ENCODE measurements at places on chromosomes 2 and 18.

DNA sequence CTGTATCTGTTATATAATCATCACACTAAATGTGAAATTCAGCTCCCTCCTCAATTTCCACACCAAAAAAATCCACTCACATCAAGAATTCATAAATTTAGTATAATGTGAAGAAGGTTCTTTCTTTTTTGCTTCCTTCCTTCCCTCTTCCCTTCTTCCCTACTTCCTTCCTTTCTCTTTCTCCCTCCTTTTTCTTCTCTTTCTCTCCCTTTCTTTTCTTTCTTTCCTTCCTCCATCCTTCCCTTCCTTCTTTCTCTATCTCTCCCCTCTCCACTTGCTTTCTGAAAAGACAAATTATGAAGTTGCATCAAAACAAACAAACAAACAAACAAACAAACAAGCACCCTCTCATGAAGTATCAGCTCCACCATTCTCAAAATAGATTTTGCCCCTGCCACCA lies 290.0 kb downstream of the PDE11A start:
- DNase-seq = no peak

- peak; percentile 34 for DNase-seq
Measured at GRCh38 chr2:111117598-111118480, 2.9 kb upstream of the BCL2L11 start.

DNA sequence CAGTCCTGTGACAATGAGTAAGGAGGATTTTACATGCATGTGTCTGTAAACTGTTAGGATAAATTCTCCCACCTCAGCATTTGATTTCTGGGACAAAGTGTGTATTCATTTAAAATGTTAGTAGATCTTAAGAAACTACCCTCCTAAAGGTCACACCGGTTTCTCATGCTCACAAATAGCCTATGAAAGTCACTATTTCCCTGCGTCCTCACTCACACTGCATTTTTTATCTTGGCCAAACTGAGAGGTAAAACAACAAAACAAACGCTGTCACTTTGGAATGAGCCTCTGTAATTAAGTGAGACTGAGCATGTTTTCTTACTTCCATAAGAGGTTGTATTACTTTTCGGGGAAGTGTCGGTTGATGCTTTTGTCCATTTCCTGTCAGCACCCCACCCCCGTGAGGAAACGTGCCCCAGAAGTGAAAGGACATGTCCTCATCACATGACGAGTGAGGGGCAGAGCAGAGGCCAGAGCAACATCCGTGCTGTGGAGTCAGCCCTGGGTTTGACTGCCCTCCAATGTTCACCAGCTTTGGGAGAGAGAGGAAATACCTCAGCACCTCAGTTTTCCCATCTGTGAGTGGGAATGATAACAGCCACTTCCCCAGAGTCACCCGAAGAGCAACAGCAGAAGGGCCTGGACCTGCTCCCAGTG lies 3.1 kb downstream of the GYPC start:
- peak; percentile 72 for DNase-seq

DNA sequence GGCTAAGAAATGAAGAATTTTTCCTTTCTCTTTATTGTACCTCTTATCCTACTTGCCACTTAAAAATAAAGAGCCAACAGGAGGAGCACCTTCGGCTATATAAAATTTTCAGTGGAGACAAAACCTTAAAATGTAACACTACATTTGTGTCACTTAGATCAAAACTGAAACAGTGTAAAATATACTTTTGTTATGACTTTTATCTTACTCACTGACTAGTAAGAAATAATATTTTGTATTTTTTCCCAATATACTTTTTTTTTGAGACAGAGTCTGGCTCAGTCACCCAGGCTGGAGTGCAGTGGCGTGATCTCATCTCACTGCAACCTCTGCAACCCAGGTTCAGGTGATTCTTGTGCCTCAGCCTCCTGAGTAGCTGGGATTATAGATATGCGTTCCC lies 28.3 kb downstream of the KCNJ13 start:
- DNase-seq = no peak

GRCh38 chr2:54560146-54560881 lies 104.2 kb downstream of the SPTBN1 start:
- DNase-seq = peak; percentile 39

DNA sequence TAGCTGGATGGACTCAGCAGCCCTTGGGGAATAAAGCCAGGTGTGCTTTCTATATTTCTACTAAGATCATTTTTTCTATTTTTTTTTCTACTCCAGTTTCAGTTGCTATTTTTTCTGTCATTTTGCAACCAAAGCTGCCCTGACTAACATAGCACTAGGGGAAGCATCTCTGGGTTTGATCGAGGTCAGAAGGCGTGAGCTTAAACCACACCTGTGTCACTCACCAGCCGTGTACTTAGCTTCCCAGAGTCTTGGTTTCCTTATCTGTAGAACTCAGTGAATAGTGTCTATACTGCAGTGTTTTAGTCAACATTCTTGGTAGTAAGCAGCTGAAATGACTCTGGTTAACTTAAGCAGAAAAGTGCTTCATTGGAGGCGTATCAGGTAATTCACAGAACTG lies 489.6 kb upstream of the SPRED2 start:
- no peak for DNase-seq

DNA sequence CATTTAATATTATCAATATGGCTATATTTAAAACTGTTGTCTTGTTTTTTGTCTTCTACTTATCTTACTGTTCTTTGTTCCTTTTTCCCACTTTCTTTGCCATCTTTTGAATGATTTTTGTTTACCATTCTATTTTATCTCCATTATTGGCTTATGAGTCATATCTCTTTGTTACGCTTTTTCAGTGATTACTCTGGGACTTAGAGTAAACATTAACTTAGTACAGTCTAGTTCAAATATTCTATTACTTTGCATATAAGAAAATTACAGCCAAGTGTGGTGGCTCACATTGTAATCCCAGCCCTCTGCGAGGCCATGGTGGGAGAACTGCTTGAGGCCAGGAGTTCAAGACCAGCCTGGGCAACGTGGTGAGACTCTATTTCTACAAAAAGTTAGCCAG lies 26.1 kb downstream of the ADCY3 start:
- DNase-seq = no peak

GRCh38 chr18:60389314-60389713 lies 16.7 kb upstream of the MC4R start:
- no peak for DNase-seq

- DNase-seq = no peak
Measured at GRCh38 chr2:112024231-112024630, 30.8 kb upstream of the TMEM87B start.

DNA sequence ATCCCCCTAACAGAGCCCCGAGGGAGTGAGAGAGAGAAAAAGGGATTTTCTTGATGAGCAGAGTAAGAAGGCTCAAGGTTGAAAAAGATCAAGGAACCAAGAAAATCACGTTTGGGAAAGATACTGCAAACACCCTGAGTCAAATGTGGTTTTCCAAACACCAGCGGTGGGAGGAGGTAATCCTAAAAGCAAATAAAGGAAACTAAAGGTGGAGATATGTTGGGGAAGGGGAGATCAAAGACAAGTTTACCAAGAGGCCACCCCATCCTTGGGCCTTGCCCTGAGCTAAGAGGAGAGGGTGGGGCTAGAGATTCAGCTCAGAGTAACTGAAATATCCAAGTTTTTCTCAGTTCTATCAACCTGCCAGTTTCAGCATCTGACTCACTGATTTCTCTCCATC lies 332.3 kb downstream of the ETAA1 start:
- no peak for DNase-seq

GRCh38 chr2:170530803-170531564 lies 184.2 kb upstream of the SP5 start:
- no peak for DNase-seq

DNA sequence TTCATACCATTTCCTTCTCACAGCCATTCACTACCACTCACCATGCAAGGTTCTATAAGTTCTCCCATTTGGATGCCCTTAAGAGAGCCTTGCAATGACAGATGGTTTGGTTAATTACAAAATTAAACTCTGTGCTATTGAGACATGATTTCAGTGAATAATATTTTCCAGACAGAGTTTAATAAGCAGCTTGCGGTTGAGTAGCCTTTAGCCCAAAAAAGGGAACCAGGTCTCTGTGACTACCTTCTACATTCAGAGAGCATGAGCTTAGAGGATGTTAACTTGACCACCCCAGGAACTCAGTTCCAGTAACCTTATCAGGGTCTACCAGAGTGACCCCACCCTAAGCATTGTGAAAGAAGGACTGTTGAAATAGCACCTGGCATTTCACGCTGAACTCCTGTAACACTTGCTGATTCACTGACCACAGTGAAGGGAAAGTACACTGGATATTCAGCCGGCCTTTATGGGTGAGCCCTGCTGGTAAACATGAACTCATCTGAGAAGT lies 1173.1 kb upstream of the ZEB2 start:
- no peak for DNase-seq

- no peak for DNase-seq
Measured at GRCh38 chr2:62292190-62292589, 96.3 kb downstream of the B3GNT2 start.

GRCh38 chr2:26438926-26439325 lies 37.2 kb downstream of the DRC1 start:
- no peak for DNase-seq

DNA sequence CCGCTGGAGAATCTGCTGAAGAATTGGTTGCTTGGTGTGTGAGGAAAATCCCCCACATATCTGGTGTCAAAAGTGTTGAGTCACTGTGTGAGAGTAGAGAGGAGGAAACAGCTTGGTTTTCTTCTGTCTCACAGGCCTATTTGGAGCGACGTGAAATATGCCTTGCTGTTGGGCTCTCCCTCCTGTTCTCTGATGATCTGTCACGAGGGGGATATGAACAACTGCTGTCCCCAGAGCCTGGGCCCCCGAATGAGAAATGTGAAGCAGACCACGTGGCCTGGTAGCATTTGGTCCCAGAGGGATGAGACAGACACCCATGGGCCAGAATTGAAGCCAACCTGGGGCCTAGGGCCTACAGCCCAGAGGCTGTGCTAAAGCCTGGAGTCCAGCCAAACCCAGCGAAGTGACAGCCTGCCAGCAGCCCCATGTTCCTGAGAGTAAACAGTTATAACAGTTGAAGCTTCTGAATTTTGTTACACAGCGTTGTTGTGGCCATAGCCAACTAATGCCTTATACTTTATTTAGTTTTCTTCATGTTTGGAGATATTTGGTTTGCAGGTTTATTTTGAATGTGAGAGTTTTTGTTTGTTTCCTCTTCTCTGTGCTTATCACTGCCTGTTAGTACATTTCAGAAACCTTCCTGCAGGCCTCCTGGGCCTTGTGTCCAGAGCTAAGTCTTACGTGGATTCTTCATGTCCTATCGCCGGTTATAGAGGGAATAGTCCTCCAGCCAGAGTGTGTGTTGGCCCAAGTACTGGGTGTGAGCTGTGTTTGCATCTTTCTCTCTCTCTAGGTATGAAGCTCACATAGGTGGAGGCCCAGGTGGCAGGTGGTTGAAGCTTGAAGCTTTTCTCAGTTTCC lies 18.7 kb upstream of the COLEC12 start:
- DNase-seq = no peak

GRCh38 chr2:5176764-5177163 lies 515.4 kb upstream of the SOX11 start:
- no peak for DNase-seq

- DNase-seq = no peak
Measured at GRCh38 chr2:174970092-174970491, 35.1 kb downstream of the CHN1 start.

DNA sequence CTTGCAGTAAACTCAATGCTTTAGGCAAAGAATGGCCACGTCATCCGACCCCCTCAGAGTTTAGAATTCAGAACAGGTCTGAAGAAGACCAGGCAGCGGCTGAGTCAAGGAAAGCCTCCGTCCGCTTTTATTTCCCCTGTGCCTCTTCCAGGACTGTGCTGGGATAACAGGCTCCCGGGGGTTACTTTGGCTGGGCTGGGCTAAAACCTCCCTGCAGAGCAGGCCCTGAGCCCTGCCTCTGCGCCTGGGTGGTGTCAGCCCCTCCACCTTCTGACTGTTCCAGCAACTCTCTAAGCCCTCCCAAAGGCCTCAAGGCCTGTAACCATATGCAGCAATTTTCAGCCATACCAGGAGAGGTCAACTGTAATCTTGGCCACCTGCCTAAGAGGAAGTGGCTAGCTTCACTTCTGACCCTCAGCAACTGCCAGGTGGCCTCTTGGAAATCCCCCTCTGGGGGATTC lies 166.5 kb downstream of the RPIA start:
- no peak for DNase-seq

DNA sequence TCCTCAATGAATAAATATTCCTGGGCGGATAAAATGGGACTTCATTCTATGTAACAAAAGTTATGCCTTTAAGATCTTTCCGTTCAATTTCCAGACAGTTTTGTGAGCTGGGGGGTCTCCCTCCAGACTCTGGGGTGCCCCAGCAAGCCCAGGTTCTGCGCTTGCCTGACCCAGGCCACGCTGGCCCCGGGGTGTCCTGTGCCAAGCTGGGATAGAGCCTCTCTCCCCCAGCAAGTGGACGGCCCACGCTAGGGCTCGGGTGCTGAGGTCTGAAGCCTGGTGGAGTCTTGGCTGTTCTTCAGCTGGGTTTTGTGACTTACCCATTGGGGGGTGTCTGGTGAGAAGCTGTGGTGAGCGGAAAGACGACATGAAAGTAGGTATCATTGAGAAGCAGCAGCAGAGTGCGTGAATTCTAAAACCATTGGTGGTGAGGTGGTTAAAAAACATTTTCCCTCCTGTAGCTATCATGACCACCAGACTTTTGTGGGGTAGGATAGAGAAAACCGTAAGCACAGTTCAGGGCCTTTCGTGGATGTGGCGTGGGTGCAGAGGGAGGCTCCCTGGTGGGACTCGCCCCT lies 346.8 kb downstream of the ANAPC1 start:
- DNase-seq = no peak

GRCh38 chr18:50127516-50128210 lies 67.3 kb downstream of the MYO5B start:
- no peak for DNase-seq

DNA sequence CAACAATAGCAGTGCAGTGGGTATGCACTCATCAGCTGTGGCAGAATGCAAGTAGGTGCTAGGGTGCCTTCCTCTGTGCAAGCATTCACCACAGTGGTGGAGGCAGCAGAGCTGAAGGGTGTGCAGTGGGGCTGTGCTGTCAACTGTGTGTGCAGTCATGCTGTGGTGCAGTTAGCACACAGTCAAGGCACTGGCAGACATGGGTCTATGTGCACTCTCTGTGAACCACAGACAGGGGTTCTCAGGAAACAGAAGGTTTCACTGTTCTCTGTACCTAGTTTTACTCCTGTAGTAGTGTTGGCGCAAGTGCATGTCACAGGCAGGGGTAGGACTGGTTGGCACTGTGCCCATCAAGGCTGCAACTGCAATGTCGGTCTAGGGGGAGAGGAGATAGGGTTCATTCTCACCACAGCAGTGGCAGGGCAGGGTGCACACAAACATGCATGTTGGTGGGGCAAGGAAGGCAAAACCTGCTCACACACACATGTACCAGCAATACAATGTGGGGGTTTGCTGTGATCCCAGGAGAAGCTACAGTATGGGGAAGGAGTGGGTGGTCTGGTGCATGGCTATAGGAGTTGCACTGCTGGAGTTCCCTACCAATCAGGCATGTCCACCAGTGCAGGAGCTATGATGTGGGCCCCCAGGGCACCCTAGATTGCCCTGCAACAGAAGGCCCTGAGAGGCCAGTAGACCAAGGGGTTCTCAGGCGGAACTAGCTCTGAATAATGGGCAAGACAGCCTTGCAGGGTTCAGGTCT lies 242.7 kb upstream of the DDX18 start:
- DNase-seq = no peak
